Activated CD8-positive, alpha-beta memory T cell treated with anti-CD3 and anti-CD28 coated beads for 4 hours (primary cell): ENCODE measurements at places on chromosomes 5 and 9.

DNA sequence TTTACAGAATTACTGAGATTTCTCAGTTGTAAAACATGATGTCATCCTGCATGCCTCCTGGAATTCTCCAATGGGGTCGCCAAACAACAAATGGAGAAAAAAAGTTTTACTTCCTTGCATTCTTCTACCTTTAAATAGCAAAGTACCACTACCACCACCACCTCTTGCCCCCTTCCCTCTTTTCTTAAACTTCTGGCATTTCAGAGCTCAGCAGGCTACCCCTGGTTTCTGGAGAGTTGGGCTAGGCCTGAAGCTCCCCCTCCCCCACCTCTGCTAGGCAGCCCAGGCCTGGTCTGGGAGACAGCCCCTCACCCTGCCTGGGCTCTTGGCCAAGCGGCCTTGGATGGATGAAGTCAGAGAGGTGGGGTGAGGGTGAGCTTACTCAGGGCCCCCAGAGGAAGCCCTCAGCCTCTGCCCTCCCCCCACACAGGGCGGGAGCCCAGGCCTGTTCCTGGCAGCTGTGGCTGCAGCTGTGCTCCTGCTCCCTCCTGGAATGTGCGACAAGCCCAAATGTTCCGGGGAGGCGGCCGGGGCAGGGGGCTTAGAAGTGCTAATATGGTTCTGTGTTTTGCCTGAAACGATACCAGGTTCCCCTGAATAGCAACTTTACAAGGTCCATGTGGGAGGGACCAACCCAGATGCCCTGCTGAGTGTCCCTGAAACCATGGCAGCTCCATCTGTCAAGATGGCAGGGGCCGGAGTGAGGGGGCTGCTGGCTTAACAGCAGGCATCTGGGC is 6.0 kb upstream of the CCIN start:
- DNase-seq, result no peak

GRCh38 chr5:78717674-78718584 is 69.4 kb upstream of the LHFPL2 start:
- DNase-seq, result no peak

DNA sequence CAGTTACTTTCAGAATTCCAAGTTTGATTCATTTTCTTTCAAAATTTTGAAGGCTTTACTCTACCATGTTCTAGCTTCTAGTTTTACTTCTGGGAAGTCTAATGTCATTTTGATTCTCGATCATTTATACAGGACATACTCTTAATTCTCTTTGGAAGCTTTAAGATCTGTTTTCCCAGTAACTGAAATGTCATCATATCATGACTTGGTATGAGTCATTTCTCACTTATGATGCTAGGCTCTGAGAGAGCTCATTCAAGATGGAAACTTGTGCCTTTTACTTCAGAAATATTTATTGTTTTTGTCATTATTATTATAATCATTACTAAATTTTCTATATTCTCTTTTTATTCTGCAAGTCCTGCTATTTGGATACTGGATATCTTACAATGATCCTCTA is 222.3 kb downstream of the PARP8 start:
- DNase-seq, result no peak

GRCh38 chr9:107650321-107650720 is 160.8 kb upstream of the KLF4 start:
- no peak for DNase-seq

GRCh38 chr5:106127341-106127781 is 1543.4 kb downstream of the EFNA5 start:
- DNase-seq, result no peak

- DNase-seq, result no peak
Measured at GRCh38 chr5:156971848-156972525, 9.0 kb upstream of the TIMD4 start.

- no peak for DNase-seq
Measured at GRCh38 chr5:82599692-82600091, 321.5 kb upstream of the RPS23 start.

DNA sequence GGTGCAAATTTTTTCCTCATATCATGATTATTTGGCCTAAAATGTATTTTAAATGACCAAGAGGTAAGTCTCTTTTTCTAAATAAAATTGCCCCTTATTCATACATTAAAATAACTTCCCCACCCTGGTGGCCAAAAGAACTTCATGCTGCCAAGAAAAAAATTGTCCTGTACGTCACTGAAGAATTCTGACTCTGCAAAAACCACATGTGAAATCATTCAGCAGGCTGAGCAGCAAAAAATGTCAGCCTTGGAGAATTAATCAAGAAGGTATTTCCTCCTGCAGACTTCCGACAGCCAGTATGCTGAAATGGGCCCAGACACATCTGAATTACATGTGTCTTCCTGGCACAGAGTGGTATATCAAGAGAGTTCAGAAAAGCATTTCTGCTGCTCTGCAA is 94.6 kb upstream of the HMHB1 start:
- no peak for DNase-seq

DNA sequence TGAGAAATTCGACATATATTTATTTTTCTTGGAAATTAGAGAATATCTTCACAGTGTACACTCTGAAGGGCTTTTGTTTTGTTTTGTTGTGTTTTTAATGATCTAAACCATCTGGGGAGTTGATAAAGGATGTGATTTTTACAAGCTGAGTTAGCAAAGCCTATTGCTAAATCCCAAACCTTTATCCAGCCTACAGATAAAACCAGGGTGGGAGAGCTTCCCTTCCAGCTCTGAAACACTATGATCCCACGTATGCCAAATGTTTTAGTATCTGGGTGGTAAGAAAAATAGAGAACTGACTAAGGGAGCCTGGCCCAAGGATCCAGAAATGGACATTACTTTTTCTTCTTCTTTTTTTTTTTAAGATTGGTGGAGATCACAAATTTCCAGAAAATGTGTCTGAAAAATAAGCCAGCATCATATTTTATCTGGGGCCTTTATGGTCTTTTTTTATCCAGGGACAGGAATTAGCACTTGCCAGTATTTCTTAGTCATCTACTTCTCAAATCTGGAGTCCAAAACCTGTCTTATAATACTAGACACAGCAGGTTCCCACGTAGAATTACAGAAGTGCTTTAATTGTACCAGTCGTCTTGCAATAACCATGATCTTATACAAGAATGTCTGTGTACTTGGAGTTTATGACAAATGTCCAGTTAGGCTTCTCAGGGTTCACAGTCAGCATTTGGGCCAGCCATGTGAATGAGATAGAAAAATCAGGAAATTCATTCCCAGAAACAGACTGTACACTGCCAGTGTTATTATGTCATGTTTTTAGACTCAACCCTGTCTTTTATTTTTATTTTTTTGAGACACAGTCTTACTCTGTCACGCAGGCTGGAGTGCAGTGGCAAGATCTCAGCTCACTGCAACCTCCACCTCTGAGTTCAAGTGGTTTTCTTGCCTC is 290.8 kb upstream of the MPDZ start:
- no peak for DNase-seq

DNA sequence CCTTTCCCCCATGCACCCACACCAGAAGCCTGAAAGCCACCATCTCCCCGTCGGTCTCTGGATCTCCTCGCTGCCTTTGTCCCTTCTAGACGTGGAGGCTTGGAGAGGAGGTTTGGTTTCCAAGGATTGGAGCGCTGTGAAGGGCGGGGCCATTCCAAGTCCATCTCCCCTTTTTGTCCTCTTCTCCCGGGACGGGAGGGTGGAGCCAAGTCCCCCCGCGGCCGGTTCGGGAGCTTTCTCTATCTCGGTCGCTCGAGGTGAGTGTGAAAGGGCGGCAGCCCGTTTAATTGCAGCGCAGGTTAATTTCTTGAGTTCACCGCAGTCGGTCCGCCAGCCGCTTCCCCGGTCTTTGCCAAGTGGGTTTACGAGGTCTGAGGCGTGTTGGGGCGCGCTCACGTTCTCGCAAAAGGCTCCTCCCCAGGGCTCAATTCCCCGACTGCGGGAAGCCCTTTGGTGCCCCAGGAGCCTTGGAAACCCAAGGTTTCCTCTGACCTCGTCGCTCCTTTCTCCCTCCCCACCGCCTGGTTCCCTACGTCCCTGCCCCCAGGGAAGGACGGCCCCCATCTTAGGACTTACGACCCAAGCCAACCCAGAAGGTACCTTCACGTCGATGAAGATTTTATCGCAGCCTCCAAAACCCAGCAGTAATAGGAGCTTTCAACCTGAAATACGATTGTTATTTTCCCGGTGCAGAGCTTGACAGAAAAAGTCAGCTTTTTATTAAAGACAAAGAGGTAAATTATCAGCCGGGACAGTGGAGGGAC is 2.8 kb upstream of the ZNF462 start:
- DNase-seq, result no peak

GRCh38 chr5:142316051-142316450 is 8.8 kb downstream of the SPRY4 start:
- DNase-seq, result no peak

DNA sequence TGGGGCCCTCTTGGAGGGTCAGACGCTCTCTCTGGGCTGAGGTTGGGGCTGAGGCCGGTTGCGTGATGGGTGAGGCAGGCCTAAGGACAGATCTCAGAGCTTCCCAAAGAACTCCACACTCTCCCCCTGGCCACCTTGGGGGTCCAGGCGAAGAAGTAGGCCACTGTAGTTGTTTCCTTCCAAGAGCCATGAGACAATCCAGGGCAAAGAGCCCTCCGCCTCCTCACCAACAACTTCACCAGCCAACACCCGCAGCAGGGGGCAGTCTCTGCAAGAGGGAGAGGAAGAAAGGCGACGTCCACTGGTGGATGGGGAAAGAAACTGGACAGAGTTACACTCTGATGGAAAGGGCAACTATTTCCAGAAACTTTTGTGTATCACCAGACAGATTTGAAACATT is 10.7 kb downstream of the SLC35A4 start:
- no peak for DNase-seq

DNA sequence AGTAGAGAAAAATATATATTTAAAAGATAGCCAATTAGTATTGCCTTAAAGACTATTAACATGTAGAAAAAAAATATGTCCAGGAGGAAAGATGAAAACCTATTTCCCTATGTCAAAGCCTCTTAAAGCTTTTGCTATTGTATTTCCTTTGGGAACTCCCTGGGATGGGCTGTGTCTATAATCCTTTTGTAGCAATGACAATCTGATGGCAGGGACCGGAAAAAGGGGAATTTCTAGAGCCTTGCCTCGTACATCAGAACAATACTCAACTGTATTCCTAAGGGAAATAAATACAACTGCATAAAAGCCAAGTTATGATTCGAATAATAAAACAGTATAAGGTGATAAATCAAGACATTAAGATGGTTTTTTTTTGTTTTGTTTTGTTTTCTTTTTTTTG is 257.3 kb downstream of the MLLT3 start:
- DNase-seq, result no peak

DNA sequence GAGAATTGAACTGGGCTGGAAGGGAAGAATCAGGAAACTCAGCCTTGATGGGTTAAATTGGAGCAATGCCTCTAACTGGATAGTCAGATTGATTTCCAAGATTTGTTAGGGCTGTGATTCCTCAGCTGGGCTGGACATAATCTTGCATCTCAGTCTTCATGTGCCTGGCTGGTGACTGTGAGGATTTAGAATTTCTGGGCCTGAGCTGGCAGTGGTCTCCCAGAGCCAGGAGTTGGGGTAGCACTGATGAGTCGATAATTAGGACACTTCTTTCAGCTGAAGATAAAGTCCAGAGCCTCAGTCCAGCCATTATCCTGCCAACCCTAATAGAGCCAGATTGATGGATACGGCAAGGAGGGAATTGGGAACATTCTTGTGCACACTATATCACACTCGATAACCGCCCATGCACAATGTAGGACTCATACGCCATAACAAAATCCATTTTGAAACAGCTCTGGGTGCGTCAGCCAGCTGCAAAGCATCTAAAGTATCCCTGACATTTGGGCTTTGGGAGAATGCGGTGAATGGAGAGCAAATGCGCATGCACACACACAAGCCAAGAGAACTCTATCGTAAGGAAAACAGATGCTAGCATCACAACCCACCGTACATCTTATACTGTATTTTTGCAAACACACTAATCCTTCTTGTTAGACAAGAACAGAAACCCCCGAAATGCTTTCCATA is 405.1 kb upstream of the KLF4 start:
- DNase-seq, result no peak
